DND-41 (cell line): ENCODE measurements at places on chromosomes 16 and 17.
A peak's percentile ranks its signal among the peaks of the same experiment; 100 is the strongest.

DNA sequence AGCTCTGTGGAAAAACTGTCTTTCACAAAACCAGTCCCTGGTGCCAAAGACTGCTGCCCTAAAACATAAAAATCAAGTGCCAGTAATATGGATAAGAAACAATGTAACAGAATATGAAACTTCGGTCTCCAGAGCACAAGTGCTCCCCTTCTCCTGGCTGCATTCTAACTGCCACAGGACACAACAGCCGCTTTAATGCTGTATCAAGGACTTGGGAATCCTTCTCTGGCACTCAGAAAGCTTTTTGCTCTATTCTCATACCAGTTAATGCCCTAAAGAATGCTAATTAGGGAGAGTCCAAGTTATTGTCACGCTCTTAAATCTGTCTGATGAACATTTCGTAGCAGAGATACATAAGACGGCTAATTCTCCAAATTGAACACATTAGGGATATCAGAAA lies 90.9 kb downstream of the PARN start:
- no peak for DNase-seq

DNA sequence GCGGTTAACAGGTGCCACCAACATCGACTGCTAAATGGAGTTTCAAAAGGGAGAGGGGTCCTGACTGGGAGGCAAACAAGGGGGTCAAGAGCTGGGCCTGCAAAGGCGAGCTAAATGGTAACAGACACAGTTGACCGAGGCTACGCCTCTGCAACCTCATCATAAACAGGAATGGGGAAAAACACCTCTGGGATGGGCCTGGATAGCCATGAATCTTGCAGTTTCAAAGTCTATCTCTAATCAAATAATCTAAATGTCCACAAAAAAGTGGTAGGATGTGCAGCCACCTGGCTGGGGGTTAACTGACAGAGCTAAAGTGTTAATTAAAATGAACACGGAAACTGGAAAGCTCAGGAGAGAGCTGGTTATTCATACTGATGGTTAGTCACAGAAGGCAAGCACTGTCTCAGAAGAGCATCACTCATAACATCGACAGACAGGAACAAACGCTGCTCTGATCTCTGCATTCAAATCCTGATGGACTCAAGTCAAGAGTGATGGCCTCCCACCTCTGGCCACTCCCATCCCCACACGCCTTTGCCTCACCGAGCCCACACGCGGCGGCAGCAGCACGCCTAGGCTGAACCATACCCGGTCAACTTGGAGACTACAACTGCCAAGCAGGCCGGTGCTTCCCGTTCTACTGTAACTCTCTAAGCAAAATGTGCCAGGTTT lies 56.3 kb downstream of the CREBBP start:
- DNase-seq = no peak

DNA sequence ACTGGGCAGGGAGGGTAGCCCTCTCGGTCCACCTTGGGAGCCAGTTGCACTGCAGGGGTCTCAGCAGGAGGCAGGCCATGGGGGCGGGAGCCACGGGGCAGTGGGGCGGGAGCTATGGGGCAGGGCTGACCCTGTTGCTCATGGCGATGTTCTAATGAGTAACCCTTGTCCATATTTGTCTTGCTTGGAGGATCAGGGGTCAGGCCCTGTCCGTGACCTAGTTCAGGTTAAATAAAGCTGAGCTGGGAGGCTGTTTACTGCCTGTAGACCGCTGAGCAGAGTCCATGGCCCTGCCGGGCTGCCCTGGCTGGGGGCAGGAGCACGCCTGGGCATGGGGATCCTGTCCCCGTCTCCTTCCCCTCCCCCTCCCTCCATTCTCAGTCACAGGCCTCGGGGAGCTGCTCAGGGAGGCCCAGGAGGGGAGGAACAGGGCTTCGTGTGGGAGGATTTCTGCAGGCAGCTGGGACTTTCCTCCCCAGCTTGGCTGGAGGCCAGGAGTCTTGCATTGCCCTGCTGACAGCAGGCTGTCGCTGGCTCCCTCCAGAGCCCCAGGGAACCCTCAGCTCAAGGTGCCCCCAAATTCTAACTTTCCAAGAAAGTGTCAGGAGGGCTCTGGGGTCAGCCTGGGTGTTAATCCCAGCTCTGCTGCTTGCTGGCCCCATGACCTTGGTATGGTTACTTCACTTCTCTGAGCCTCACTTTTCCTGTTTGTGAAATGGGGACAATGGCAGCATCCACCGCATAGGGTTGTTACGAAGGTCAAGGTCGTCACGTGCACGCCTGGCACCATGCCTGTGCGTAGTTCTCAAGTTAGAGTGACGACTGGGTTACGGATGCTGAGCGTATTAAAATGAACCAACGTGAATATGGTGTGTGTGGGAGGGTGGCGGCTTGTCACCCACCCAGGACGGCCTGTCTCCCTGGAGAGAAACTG lies 6.1 kb upstream of the SERPINF2 start:
- no peak for DNase-seq

DNA sequence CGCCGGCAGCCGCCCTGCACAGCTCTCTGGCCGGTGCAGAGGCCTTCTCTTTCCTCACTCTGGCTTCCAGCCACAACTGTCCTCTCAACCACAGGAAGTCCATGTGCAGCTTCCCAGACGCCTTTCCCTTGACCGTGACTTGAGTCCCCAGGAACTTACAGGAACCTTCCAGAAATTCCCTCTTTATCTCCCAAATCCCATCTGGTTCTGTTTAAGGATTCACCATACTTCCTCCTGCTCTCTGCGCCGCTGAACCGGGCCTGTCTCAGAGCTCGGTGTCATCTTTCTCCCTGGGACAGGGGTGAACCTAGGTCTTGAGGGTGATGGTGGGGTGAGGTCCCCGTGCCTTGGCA lies 65.2 kb upstream of the ZNF469 start:
- DNase-seq = no peak

DNA sequence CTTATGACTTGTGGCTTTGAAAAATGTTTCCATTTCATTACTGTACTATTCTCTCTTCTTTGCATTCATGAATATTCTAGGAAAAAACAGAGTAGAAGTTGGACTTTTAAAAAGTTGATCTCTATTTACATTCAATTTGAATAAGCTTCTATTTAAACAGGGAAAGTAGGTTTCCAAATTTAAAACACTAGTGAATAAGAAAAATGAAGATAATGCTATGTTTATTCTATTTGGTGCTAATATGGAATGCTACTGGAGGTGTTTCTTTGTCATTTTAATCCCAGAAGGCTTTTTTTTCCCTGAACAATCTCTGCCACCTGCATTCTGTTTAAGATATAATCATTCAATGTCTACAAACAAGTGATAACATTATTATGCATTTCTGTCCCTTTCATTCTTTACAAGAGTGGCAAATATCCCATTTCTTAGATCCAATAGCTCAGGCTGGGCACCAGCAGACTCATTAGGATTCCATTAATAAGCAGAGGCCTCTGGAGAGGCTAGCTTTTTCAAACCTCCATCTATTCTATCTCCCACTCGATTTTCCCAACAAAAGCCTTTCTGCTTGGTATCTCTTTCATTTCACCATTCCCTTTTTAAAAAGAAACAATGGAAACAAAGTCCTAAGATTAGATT lies 1001.6 kb upstream of the CDH8 start:
- DNase-seq = no peak

GRCh38 chr16:89956505-89957215 lies 8.1 kb downstream of the DEF8 start:
- DNase-seq = no peak

- no peak for DNase-seq
These were observed 1.1 kb upstream of the TRPV3 start for GRCh38 chr17:3558603-3559269.

- no peak for DNase-seq
These were observed 40.1 kb upstream of the GSG1L start for GRCh38 chr16:28103516-28104170.

GRCh38 chr17:57953705-57954396 lies 1.4 kb downstream of the CUEDC1 start:
- no peak for DNase-seq

DNA sequence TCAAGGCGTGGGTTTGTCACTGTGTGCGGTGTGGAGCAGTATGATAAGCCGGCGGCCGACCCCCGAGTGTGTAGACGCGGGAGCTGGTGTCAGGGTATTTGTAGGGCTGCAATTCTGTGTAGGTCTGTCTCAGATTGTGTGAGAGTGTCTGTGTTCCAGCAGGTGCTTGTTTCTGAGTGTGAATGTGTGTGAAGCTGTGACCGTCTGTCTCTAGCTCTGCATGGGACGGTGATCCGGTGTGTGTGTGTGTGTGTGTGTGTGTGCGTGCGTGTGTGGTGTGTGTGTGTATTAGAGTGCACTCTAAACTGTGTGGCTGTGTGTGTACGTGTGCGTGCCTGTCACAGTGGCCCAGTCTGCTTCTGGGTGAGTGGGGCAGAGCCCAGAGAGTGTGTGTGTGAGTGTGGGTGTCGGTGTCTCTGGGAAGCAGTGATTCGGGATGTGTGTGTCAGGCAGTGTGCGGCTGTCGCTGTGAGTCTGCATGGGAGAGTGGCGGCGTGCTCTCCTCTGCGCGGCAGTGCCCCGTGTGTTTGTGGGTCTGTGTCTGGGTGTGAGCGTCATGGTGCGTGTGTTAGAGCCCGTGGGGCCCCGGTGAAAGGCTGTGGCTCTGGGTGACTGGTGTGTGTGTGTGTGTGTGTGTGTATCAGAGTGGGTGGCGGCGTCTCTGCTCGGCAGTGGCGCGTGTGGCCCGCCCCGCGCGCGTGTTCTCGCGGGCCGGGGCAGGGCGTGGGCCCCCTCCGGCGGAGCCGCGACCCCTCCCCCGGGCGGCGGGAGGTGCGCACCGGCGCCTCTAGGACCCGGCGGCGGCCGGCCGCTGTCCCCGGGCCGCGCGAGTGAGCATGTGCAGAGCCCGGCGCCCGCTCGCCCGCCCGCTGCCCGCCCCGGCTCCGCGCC lies at the start of gene WSCD1:
Gene WSCD1, plus strand, starts transcription at position 841 of the 891 bp plus-strand sequence. CDS start 10,280 bp downstream, outside the sequence.
- DNase-seq = no peak

DNA sequence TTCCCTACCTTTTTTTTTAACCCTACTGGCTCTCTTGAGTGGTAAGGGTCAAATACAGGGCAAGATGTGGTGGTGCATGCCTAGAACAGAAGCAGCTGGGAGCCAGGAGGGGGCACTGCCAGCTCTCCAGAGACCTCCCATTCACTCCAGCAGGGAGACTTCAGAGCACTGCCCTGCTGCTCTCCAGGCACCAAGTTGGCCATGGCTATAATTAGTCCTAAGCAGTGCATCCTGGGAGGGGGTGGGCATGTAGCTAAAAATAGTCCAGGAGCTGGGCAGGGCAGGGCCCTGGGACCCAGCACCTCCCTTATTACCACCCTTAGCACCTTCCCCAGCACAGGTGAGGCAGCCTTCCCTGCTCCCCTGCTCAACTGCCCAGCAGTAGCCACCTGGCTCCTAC lies 3.5 kb downstream of the CORO6 start:
- DNase-seq = no peak

DNA sequence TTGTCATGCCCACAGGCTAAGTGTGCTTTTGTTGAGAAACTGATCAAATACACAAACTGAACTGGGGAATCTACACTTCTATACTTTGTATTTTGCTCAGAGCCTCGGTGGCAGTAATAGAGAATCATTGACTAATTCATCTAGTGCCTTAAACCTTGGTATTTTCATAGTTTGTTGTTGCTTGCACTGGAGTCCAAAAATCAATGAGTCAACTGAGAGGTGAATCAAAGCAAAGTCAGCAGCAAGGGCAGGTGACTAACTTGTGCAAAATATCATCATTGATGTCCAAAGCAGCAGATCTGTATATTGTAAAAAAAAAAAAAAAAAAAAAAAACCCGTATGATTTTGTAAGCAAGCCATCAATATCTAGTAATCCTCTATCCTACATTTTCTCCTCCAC lies 296.4 kb downstream of the MAP2K6 start:
- DNase-seq = no peak

- no peak for DNase-seq
These were observed 305.7 kb downstream of the RBFOX1 start for GRCh38 chr16:7638306-7638705.

DNA sequence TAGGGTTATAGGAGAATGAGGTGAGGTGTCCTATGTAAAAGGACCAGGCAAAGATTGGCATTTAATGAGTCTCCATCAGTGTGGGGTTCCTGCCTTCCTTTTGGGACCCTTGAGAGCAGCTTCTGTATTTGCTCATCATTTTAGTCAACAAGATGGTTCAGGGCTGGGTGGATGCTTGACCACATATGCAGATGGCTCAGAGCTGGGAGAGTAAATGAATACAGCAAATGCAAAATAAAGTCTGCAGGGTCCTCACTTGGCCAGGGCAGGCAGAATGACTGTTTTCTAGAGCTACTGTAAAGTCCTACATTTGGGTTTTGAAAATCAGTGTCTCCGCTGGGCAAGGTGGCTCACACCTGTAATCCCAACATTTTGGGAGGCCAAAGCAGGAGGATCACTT lies 57.2 kb upstream of the ETV4 start:
- DNase-seq = no peak

DNA sequence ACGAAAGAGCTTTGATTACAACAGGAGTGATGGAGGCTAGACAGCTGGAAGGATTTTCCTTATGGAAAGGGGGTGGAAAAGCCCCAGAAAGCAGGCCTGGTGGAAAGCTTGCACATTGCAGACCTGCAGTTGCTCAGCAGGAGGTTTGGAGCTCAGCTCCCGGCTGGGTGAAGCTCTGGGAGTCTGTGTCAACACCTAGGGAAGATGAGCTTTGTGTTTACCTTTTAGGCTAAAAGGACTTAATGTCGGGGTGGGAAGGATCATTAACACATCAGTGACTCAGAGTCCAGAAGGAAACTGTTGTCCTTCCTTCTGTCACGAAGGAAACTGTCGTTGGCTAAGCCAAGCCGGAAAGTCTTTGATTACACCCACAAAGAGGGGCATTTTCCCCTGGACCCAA lies 48.2 kb downstream of the RAP1GAP2 start:
- no peak for DNase-seq

GRCh38 chr17:58370309-58370708 lies 18.3 kb upstream of the SUPT4H1 start:
- no peak for DNase-seq

DNA sequence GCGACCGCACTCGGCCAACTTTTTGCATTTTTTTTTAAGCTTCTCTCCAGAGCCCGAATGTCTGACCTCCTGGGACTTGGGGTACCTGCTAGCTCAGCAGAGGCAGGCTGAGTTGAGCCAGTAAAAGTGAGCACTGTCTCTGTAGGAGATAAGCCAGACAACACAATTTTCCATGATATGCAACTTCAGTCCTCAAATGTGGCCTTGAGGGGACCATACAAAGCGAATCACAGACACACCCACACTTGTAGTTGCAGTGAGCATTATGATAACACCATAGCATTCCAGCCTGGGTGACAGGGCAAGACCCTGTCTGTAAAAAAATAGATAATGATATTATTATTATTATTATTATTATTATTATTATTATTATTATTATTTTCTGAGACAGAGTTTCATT lies 2.6 kb downstream of the DPEP2 start:
- DNase-seq = no peak

- DNase-seq = no peak
These were observed 35.6 kb downstream of the ABR start for GRCh38 chr17:1144162-1144561.

GRCh38 chr17:13525876-13526275 lies 75.9 kb downstream of the HS3ST3A1 start:
- no peak for DNase-seq

- peak; percentile 70 for DNase-seq
These were observed 38.9 kb downstream of the MYH3 start for GRCh38 chr17:10618202-10618635.

- no peak for DNase-seq
These were observed 12.1 kb upstream of the HSD3B7 start for GRCh38 chr16:30972872-30973271.
